A549 (cell line): ENCODE measurements at places on chromosomes 1 and 21.

DNA sequence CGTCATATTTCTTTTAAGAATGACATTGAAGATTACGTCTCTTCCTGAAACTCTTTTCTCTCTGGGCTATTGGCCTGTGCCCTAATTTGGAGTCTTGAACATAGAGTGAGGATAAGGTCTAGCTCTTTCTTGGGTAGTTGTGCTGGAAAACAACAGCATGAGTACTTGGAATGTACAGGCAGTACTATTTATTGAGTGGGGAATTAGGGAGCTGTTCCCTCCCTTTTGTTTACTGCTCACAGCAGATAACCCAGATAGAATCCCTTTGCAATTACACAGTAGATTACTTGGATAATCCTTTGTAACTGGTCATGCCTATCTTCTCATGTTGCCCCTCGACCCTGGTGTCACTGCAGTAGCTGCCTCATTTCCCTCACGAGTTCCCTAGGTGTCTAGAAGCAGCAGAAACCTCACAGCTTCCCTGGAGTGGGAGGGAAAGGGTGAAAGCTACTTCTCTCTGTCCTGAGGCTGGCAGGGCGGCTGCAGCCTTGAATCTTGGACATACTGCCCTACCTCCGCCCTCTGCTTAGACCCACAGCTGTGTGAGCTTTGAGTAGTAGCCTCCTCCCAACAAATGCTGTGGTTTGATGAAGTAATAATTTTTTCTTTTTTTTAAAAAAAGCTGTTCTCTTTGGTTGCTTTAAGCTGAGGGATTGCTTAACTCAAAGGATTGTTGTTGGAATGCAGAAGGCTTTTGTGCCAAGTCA lies 70.6 kb downstream of the FGGY start:
- DNase-seq = no peak

GRCh38 chr21:36860736-36861594 lies 105.5 kb downstream of the HLCS start:
- no peak for DNase-seq

GRCh38 chr21:41925767-41926116 lies 28.1 kb downstream of the C2CD2 start:
- no peak for DNase-seq

GRCh38 chr21:29725025-29725736 lies 214.6 kb downstream of the GRIK1 start:
- DNase-seq = no peak

GRCh38 chr1:2445162-2445822 lies 30.8 kb upstream of the PLCH2 start:
- no peak for DNase-seq

DNA sequence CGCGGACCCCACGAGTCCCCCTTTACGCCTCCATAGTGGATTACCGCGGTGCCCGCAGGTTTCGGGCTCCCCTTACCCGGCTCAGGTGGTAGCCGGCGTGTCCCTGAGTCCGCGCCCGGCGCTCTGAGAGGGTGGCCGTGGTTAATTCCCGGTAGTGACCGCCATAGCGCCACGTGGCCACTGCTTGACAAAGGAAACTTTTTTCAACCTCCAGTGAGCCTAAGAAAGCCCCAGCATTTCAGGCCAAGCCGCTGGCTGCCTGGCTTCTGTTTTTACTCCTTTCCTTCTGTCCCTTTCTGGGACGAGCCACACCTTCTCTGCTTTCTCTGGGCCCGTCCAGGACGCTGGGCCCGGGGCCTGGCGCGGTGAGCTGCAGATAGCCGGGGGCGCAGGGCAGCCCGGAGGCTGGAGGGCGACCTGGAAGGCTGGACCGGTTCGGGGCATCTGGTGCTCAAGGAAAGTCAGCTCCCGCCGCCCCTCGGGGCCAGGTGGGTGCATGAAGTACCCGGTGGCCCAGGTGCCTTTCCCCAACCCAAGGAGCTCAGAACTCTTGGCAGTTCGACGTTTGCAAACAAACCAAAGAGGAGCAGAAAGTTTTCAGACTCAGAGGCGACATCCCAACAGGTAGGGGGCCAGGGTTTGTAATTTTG lies 540 bp upstream of the C1orf198 start:
- peak; percentile 65 for DNase-seq

DNA sequence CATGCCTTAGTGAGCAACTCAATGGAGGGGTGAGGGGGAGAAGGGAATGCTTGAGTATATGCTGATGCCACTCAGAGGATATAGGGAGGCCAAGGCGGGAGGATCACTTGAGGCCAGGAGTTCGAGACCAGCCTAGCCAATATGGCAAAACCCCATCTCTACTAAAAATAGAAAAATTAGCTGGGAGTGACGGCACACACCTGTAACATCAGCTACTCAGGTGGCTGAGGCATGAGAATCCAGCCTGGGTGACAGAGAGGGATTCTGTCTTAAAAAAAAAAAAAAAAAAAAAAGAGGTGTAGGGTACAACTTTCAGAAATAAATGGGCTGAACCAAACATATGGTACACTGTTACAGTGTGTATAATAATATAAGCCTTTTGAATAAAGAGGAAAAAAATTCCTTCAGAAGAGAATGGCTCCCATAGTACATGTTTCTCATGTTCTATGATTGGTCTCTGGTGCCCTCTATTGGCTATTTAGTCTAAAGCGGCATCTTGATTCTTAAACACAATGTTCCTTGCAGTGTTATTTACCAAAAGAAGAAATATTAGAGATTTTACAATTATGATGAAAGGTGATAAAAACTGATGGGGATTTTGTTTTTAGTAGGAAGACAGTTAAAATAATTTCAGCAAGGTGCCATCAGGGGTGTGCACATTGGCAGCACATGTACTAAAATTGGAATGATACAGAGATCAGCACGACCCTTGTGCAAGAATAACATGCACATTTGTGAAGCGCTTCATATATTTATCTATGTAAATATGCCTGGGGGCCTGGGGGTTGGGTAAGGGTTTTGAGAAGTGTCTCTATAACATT lies 109.8 kb downstream of the PATJ start:
- DNase-seq = peak; percentile 59

- peak; percentile 60 for DNase-seq
Measured at GRCh38 chr1:33298623-33299277, 22.1 kb downstream of the A3GALT2 start.

DNA sequence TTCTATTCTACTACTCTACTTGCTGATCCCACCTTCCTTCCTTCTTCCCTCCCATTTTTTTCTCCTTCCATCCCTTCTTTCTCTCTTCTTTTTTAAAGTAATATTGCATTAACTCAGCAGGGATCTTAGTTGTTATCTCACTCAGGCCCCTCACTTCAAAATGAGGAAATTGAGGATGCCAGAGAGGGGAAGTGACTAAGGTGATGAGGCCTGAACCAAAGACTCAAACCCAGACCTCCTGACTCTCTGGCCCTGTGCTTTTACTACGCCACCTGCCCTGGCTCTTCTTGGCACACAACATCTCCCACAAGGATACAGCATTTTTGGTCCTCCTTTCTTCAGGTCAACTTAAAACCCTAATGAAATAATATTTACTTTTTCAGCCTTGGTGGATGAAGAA lies 151.7 kb upstream of the ZNF648 start:
- DNase-seq = no peak

DNA sequence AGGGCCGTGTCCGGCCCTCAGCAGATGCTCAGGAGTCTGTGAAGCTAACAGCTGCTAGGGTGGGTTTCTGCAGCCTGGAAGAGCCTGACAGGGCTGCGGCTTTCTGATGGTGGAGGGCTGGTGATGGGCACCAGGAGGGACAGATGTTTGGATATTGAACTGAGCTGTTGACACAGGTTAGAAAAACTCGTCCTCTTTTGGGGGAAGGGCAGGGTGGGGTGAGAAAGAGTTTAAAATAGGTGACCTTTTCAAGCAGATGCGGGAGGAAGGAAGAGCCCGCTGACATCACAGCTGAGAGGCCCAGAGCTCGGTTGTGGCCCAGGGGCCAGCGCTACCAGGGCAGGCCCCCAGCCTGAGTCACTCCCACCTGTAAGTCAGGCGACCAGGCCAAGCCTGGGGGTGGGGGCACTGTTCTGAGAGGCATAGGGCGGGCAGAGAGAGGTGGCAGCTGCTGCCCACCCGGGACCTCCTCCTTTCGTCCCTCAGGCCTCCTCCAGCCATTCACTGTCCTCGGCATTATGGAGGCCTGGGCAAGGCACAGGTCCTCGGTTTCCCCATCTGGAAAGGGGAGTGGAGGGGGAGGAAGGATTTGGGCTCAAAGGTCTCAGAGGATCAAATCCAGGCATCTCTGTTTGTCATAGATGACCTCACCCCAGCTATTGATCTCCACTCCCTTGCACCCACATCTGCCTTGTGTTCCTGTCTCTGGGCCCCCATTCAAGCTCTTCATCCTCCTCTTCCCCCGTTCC lies 32.3 kb upstream of the ID3 start:
- DNase-seq = peak; percentile 86

DNA sequence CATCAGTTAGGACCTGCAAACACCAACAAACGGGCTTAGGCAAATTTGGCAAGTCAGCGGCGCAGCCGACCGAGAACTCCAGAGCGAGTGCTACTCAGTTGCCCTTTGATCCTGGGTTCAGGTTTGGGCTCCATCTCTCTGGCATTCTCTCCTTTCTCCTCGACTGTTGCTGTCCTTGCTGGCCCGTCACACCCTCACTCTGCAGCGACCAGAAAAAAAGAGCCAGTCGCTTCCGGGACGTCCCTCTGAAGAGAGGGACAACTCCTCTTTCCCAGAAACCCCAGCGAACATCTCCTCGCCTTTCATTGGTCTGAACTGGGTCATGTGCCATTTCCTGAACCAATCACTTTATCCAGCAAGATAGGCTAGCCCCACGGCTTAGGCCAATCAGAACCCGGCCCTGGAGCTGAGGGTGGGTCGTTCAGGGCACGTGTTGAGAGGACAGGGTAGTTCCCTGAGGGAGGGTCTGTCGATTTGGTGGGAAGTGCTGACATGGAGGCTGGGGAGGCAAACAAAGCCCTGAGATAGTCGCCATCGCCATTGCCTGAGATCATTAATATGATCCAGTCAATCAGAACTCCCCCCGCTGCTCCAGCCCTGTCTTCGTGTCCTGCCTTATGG lies 113.7 kb downstream of the PTPRU start:
- peak; percentile 5 for DNase-seq

DNA sequence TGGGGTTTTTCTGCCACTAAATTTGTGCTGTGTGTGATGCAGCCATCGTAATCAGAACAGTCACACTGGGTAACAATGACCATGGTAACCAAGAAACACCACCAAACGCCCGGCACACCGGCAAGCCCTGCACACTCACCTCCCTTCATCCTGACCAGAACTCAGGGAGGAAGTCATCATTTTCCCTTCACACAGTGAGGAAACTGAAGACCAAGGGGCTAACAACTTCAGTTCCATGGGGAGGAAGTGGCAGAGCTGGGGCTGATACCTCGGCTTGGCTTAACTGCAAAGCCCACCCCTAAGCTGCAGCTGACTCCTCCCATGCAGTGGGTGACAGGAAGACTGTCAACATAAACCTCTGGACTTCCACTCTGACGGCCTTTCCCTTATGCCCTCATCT lies 69.3 kb upstream of the BCAR3 start:
- DNase-seq = no peak

DNA sequence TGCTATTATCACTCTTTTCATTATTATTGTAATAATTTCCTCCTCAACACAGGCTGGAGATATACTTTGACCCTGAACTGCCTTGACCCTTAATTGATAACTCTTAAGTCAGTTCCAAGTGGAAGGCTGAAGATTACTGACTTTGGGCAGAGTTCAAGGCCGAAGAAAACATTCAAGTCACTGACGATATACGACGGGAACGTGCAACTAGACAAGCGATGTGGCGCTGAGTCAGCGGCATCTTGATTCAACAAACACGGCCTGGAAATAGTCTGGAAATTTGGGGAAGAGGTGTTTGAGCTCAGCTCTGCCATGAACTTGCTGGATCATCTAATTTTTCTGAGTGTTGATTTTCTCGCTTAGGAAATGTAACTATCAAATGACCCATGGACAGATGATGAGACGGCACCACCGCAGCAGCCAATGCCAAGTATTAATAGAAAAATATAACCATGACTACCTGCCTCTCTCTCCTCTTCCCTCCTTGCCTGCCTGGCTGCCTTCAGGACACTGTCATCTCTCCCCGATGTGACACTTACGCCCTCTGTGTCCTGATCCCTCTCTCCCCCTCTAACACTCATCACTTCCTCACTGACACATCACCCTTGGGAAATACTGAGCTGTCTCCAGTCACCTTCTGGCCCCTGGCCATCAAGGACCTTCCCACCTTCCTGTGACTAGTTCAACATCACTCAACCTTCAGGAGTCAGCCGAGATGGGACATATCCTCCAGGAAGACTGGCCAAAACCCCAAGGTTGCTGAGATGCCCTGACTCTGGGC lies 49.4 kb downstream of the TMCO4 start:
- no peak for DNase-seq

- DNase-seq = peak; percentile 43
Measured at GRCh38 chr21:39660191-39660980, 47.6 kb downstream of the B3GALT5 start.

DNA sequence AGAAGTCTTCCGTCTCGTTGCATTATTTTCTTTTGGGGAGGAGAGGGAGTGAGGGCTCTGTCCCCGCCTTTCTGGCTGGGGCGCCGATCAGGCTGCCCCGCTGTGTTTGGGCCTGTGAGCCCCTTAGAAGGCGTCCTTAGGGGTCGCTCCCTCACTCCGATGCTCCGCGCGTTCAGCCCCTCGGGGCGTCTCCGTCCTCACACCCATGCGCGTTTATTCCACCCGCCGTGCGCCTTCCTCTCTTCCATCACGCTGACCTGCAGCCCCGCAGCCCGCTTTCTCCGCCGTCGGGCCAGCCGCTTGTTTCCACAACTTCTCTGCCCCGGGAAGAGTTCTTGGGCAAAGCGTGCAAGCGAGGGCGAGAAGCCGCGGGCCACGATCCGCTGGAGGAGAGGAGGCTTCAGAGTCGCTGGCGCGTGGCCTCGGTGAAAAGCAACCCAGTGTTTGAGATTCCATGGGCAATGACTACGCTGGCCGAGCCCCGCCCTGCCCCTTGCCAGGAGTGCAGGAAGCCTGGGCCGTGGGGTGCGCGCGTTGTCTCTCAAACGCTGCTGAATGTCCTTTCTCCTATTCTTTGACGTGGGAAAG lies 27.7 kb downstream of the TRIM11 start:
- no peak for DNase-seq

DNA sequence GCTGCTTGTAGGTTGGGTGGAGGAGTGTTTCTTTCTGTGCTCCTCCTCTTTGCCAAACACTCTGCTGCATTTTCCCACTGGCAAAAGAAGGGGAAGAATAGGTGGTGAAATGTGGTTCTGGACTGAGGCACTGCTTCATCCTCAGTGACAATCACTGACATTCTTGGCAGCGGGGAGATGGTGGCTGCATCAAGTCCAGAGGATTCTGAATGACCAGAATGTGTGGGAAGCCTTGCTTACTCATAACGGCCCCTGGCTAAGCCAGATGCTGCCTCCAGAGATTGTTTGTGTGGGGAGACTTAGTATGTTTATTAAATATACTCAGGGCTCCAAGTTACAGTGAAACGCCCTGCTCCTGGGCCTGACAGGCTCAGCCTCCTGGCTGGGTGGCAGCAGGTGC lies 160.3 kb downstream of the CACNA1E start:
- DNase-seq = no peak

- no peak for DNase-seq
Measured at GRCh38 chr21:29029524-29029923, 5.1 kb downstream of the USP16 start.

- DNase-seq = no peak
Measured at GRCh38 chr21:38356883-38357625, 100.3 kb downstream of the KCNJ15 start.
